ENCODE measurements at places on chromosomes 1 and 21.

GRCh38 chr1:4976859-4977440 lies 322.5 kb downstream of the AJAP1 start:
- DNase-seq: no peak

DNA sequence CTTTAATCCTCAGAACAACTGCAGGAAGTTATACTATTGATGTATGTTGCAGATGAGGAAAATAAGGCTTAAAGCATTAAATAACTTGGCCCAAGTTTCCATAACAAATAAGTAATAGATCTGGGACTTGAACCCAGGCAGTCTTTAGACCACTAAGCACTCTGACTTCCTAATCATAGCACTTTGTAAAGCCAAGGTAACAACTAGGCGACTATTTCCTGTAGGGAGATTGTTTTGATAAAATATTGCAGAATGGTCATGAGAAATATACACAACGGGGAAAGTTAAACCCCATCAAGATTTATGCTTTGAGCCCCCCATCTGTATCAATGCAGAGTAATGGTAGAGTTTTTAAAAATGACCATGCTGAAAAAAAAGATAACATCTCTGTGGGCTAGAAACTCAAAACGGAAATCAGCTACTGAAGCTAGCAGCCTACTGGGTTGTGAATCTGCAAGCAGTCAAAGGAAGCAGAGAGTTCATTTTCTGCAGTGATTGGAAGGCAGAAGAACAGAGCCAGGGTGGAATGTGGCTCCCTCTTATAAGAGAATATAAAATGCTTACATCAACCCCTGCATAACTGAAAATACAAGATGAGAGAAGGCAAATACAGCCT lies 111.2 kb upstream of the OLIG2 start:
- no peak for DNase-seq

- no peak for DNase-seq
Measured at GRCh38 chr1:20367116-20367585, 76.5 kb downstream of the VWA5B1 start.

- DNase-seq: no peak
Measured at GRCh38 chr21:43613755-43614638, 45.3 kb downstream of the HSF2BP start.

GRCh38 chr1:76021846-76022245 lies 52.7 kb upstream of the ST6GALNAC3 start:
- DNase-seq: no peak

DNA sequence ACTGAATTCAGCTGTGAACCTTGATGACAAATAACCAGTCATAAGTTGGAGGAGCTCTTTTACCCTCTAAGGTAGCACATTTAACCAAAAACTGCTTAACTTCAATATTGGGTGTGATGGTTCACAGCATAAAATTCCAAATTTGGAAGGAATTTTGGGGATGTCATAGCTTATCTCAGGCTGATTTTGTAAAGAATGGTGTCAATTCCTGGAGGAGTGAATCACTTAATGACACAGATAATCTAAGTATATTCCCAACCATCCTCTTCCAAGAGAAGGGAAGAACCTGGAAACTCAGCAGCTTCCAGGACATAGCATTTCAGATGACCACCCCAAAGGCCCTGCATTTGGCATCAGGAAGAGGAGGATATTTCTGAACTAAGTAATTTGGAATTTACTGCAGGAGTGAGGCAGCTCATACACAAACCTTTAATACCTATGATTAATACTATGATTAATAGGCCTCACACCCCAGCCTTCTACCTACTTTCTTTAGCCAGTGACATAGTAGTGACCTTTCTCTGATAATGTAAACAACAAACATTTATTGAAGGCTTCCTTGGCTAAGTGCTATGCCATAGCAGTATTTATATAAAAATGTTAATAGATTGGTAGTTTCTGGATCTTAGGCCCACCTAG lies 14.5 kb downstream of the GLUL start:
- DNase-seq: no peak

- DNase-seq: no peak
Measured at GRCh38 chr1:70071601-70072000, 133.8 kb downstream of the LRRC40 start.

- no peak for DNase-seq
Measured at GRCh38 chr1:81192647-81193642, 607.8 kb upstream of the ADGRL2 start.

DNA sequence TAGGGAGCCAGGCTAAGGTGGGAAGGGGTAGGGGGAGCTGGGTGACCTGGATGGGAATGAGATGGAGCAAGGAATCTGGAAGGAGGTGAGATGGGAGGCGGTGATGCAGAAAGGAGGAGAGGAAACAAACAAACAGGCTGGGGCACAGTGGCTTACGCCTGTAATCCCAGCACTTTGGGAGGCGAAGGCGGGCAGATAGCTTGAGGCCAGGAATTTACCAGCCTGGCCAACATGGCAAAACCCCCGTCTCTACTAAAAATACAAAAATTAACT lies 10.8 kb downstream of the CRABP2 start:
- DNase-seq: no peak

- DNase-seq: no peak
Measured at GRCh38 chr1:54377040-54377691, 29.0 kb downstream of the SSBP3 start.

DNA sequence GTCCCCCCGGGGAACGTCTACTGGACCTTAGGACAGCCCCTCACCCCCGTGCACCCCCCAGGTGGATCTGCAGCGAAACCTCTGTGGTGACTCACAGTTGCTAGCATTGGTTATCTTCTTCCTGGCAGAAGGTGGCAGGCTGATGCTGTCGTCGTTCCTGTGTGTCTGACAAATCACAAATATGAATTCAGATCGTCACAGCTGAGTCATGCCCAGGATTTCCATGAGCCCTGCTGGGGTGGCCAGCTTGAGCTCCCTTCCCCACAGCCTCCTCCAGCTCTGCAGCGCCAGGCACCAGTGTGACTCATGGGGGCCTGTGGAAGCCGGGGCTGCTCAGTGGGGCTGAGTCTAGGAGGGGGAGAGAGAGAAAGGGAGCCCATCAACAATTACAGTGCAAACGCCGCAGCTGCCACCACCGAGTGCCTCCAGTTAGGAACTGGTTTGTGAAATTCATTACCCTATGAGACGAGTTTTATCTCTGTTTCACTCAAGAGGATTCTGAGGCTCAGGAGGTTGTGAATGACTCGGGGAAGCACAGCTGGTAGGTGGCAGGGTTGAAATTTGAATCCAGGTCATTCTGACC lies 197.9 kb downstream of the DYRK1A start:
- DNase-seq: peak; percentile 66

GRCh38 chr1:53947172-53947907 lies 1.2 kb downstream of the LRRC42 start:
- DNase-seq: no peak

DNA sequence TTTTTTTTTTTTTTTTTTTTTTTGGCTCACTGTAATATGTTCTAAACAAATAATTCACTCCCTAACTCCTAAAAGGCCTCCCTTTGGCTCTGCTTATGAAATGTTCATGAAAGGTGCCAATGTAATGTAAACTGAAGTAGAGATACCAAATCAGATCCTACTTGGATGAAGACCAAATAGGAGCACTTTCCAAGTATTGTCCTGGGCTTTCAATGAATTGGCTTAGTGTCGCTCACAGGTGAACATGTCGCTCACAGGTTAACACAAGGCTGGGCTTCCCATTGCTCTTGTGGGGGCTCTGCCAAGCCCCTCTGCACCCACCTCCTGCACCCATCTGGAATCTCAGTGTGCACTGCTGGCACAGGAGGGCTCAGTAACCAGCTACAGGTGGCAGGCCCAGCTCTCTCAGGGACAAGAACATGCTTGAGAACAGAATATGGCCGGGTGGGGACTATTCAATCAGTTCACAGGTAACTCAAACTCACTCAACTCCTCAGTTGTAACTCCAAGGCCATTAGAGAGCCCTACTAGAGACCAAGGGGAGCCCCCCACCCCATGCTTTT lies 10.6 kb upstream of the CD58 start:
- no peak for DNase-seq

- no peak for DNase-seq
Measured at GRCh38 chr1:86811142-86811924, 102.6 kb downstream of the SELENOF start.

DNA sequence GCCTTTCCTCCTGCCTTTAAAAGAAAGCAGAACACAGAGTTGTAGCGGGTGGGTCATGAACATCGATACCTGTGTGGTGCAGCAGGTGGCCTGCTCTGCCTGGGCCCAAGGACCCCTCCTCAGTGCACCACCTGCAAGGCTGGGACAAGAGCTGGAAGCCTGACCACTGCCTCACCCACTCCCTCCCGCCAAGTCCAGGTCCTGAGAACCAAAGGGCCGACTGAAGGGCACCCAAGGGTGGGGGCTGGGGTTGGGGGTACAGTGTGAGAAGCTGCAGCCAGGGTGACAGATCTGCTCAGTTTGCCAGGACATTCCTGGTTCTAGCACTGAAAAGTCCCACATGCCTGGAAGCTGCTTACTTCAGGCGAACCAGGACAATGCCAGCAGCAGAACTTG lies 36.1 kb downstream of the NTPCR start:
- no peak for DNase-seq

DNA sequence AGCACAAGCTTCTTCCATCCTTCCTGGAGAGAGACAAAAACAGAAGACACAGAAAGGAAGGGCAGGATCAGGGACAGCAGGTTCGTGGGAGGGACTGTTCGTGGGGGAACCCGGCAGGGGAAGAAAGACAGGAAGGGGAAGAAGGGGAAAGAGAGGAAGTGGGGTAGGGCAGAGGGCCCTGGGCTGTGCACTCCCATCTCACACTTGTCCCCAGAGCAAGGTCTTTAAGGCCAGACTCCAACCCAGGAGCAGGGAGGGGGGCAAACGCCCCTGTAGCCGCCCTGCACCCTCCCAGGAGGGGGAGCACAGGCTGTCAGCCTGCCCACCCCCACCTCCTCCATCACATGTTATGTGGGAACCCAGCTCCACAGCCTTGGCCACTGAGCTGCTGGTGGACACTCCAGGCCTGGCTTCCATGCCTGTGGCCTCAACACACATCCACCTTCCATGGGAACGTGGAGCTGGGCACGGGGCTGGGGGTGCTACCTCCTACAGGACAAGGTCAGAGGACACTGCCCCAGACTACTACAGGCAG lies 9.3 kb downstream of the SLC19A1 start:
- no peak for DNase-seq

Data from activated T-helper 1 cell treated with Interleukin-2 at 50 U/mL for 16 hours (primary cell).